T-helper 9 cell (primary cell): ENCODE measurements at places on chromosomes 16 and 17.

DNA sequence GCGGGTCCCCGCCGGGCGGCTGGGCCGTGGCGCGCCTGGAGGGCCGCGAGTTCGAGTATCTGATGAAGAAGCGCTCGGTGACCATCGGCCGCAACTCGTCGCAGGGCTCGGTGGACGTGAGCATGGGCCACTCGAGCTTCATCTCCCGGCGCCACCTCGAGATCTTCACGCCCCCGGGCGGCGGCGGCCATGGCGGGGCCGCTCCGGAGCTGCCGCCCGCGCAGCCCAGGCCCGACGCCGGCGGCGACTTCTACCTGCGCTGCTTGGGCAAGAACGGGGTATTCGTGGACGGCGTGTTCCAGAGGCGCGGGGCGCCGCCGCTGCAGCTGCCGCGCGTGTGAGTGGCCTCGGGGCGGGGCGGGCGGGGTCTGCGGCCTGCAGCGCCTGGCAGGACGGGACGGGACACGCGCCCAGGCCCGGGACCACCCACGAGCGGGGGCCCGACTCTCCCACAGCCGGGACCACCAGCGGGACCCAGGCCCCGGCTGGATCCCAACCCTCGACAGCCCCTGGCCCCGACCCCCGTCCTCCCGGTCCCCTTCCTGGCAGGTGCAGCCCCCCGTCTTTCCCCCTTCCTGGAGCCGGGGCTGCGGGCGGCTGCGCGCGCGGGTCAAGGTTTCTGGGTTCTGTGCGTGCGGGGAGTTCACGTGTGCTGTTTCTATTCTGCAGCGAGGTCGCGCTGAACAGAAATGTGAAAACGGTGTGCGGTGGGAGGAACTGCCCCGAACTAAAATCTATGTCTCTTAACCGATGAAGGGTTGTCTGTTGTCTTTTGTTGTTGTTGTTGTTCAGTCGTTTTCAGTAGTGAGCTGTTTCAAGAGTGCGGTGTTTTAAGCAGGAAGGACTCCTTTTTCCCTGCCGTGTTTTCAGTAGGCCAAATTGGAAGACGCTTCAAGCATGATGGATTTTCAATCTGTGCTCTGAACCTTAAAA lies 705 bp downstream of the FOXK2 start:
- peak; percentile 30 for DNase-seq

GRCh38 chr17:80513892-80514291 lies 30.7 kb upstream of the RPTOR start:
- DNase-seq, result no peak

DNA sequence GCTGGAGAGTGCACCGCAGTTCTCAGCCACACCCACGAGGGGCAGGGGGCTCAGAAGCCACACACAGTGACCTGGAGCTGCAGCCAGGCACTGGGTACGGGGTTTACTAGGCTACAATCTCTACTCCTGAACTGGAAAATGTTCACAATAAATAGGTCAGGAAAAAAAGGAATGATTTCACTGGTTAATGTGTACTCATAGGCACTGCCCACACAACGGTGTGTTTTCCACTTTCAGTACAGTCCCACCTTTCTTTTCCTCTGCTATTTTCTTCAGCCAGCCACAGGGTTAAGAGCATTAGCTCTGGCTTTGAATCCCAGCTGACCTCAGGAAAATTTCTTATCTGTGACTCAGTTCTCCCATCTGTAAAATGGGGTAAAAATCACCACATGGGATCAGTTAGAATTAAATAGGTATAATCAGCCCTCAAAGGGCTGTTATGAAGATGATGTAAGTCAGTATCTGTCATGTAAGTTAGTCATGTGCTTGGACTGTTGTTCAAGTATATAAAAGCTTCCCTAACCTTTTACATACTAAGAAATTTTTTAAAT lies 35.7 kb downstream of the ZCCHC14 start:
- DNase-seq, result no peak

DNA sequence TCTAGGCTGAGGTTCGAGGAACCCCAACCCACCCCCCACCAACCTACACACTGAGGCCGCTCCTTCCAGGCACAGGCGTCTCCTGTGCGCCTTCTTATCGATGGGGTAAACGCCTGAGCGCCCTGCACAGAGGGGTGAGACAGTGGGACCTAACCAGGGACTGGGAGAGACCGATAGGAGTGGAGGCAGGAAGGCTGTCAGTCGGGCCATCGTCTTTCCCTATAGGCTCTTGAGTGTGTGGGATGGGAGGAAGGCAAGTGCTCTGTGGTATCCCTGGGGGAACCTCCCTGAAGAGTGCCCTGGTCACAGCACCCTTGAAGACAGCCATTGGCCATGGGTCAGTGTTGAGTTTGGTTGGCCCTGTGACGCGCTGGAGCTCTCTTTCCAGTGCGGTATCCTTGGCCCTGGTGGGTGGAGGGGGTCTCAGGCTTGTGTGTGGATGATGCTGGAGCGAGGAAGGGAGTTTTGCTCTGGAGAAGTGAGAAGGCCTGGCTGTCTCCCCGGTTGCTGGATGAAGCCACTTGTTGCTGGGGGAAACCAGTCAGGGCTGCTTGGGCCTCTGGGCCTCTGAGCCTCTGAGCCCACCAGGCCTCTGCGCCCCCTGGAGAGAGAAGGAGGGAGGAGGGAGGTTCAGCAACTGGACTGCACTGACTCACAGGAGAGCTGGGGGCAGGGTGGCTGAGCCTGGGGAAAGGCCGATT lies 1.7 kb downstream of the GPRC5C start:
- DNase-seq, result no peak

DNA sequence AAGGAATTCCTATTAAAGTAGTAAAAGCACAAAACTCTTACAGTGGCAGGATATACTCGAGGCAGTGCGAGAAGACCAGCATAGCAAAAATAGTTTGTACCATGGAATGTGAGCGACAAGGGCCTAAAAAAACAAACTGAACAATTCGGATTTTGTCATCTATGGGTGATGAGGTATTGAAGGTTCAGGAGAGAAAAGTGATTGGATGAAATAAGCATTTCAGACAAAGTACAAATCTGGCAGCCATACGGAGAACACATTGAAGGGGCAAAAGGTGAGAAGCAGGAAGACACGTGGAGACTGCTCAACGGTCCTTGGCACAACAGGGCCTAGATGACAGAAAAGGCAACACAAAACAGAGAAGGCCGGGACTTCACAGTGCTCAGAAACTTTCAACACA lies 22.5 kb downstream of the MYH10 start:
- DNase-seq, result no peak

- DNase-seq, result no peak
Measured at GRCh38 chr17:28725660-28726225, 290 bp downstream of the TLCD1 start.

- DNase-seq, result no peak
Measured at GRCh38 chr17:16439303-16439791, 24.0 kb downstream of the TRPV2 start.

DNA sequence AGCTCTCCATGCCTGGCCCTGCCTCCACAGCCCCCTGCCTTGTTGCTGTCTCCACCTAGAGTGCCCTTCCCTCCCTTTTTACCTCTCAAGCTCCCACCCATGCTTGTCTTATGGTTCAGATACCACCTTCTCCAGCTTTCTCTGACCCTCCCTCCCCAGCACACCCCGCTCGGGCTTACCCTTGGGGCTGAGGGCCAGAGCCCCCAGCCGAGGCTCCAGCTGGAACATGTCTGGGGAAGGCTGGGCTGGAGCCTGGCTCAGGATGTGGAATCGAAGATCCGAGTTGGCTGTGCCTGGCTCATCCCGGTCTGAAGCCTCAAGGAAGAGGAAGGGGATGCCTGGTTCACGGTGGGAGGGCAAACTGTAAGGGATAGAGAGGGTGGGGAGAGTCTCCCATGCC lies 3.6 kb downstream of the CDH16 start:
- no peak for DNase-seq

DNA sequence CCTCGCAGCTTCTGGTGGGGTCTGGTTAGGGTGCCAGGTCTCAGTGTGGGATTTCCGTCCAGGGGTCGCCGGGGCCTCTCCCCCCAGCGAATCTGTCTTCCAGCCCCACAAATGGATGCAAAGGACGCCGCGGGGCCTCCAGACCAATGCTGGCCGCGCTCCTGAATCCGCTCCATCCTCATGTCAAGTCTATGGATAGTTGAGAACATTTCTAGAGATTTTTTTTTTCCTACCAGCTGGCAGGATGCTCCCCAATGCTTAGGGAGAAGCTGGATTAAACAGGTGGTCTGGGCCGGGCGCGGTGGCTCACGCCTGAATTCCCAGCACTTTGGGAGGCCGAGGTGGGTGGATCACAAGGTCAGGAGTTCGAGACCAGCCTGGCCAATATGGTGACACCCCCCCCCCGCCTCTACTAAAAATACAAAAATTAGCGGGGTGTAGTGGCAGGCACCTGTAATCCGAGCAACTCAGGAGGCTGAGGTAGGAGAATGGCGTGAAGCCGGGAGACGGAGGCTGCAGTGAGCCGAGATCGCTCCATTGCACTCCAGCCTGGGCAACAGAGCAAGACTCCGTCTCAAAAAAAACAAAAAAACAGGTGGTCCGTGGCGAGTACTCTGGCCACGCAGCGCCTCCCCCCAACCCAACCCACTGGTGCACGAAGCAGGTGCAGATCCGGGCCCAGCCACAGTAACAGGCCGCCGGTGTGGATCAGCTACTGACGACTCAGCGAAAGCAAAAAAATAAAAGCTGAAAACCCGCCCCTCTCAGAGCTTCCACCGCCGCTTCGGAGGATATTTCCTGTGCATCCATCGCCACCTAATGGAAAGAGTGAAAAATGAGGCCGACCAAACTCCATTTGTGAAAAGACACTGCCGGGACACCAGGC lies 1.1 kb upstream of the NXN start:
- DNase-seq, result peak; percentile 66

- no peak for DNase-seq
Measured at GRCh38 chr16:51508490-51509212, 357.6 kb upstream of the SALL1 start.

GRCh38 chr16:14501331-14502255 lies 128.5 kb downstream of the PARN start:
- no peak for DNase-seq

- DNase-seq, result peak; percentile 69
Measured at GRCh38 chr17:66567234-66568170, 265.1 kb downstream of the PRKCA start.

DNA sequence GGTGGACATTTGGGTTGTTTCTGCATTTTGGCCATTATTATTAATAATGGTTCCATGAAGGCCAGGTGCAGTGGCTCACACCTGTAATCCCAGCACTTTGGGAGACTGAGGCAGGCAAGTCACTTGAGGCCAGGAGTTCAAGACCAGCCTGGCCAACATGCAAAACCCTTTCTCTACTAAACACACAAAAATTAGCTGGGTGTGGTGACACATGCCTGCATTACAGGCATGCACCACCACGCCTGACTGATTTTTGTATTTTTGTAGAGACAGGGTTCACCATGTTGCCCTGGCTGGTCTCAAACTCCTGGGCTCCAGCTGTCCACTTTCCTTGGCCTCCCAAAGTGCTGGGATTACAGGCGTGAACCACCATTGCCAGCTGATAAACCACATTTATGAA lies 58.5 kb downstream of the TNFRSF13B start:
- DNase-seq, result no peak

GRCh38 chr16:85888405-85889331 lies 10.3 kb upstream of the IRF8 start:
- no peak for DNase-seq

GRCh38 chr16:78383118-78383517 lies 283.7 kb downstream of the WWOX start:
- DNase-seq, result no peak

DNA sequence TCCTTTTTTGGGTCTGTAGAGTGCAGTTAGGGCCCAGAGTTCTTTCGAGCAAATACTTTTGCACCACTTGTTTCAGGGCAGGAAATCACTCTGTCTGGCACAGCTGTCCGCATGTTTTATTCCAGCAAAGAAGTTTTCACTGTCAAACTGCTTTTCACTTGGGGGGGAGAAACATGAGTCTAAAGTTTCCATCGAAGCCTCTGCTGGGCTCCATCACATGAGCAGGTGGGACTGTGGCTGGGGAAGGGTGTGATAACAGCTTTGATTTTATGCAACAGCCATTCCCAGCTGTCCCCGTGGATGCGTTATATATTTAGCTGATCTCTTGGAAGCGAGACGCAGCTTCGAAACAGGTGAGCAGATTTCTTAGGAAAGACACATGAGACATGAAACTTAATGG lies 288.6 kb downstream of the SNX29 start:
- no peak for DNase-seq

DNA sequence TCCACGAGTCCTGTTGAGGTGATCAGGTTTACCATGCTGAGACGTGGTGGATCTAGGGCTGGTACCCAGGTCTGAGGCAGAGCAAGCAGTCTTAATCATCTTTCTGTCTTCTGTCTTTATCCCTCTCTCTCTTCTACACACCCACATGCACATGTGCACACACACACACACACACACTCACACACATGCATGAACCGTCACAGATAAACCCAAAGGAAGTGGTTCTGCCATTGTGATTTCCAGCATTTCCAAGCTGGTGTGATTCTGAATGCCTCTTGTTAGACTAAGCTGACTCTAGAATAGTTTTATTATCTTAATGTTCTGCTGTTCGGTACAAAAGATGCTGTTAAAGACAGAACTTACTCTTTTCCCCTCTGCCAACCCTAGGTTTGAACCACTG lies 411.8 kb upstream of the SALL1 start:
- no peak for DNase-seq

DNA sequence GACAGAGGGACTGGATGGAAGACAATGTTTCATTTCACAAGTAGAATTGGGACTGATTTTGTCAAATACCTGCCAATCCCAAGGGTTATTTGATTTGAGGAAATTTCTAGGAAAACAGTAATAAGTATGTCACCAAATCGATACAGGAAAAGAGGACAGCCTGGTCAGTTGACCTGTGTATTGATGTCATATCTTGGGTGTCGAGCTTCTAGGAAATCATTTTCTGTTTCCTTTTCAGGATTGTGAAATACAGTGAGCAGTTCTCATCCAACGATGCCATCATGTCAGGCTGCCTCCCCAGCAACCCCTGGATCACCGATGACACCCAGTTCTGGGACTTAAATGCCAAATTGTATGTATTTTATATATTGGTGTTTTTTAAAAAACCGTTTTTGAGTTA lies 56.1 kb downstream of the RGS9 start:
- no peak for DNase-seq
